NCI-H187 (cell line): ENCODE measurements at places on chromosomes 5 and 9.

DNA sequence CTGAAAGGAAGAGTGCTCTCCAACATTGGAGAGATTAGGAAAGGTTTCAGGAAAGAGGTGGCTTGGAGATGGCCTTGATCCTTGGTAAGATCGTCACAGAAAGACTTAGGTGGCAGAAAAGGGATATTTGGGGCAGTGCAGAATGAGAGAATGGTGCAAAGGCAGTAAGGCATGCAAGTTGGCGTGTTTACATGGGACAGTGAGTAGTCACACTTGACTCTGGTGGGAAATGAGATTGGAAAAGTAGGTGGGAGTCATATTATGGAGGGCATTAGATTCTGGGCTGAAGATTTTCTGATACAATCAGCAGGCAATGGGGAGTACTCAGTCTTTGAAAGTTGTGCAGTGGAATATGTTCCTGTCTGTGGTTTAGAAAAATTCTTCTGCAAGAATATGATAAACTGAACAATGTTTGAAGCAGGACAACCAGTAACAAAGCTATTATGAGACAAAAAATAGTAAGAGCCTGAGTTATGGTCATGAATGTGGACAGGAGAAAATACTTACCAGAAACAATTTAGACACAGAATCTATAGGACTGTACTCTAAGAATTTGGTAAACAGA is 76.2 kb upstream of the ANKRD55 start:
- no peak for DNase-seq

GRCh38 chr9:93127395-93127911 is 6.6 kb downstream of the NINJ1 start:
- no peak for DNase-seq

DNA sequence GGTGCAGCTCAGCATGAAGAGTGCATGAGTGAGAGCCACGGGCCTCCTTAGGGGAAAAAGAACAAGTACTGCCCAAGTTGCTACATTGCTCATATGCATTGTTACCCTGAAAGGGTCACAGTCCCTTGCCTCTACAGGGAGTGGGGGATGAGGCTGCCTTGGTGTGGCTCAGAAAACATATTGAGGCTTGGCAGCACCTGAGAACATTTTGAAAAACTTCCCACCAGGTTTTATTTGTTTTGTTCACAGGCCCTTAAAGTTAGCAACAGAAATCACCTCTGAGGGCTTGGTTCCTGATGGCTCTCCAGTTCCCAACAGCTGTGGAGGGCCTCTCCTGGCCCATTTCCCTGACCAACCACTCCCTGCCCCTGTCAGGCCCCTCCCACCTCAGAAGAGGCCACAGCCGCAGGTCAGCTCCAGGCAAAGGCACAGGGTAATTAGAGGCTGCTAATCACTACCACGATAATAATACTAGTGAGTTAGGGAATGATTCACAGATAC is 90.7 kb upstream of the ADRA1B start:
- no peak for DNase-seq

DNA sequence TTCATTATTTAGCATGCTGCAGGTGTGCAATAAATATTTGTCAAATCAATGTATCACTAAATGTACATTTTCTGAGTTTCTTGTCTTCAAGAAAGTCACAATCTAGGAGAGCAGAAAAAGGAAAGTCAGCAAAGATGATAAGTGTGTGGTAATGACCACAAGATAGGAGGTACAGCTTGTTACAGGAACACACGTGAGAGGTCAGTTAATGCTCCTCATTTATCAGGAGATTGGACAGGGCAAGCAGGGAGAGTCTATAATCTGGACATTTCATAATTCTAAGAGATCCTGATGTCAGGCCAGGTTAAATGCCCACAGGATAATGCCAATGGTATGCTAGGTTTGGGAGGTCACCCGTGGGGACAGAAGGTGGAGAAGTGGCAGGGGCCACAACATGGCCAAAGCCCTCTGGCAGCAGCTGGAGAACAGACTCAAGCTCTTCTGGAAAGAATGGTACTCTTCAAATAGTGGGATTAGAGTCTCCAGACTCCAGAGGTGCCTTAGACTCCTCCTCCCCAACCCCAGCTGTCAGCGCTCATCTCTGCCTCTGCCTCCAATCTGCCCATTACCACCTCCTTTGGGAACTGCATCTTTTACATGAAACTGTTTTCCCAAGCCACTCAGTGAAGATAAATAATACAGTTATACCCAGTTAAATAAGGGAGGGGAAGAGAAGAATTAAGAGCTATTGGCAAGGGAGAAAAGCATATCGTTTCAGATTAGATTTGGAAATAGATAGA is 114.3 kb downstream of the ASTN2 start:
- DNase-seq = no peak

DNA sequence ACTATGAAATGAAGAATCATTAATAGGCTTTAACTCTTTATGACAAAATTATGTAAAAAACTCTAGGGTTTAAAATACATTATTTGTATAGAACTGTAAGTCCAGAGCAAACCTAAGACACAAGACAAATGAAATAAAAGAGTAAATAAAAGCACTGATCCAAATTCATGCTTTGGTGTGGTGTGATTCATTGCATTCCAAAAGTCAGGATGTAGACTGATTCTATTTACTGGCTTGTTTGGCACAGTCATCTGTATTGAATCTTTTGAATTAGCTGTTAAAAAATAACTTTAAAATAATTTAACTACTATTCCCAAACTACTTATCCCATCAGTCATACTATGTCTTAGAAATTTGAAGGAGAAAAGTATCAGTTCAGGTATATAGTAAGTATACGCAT is 31.1 kb downstream of the IL4 start:
- DNase-seq = no peak

GRCh38 chr5:10731913-10732312 is 29.1 kb downstream of the DAP start:
- no peak for DNase-seq

- DNase-seq = no peak
Measured at GRCh38 chr9:120464176-120464886, 115.6 kb downstream of the CDK5RAP2 start.

DNA sequence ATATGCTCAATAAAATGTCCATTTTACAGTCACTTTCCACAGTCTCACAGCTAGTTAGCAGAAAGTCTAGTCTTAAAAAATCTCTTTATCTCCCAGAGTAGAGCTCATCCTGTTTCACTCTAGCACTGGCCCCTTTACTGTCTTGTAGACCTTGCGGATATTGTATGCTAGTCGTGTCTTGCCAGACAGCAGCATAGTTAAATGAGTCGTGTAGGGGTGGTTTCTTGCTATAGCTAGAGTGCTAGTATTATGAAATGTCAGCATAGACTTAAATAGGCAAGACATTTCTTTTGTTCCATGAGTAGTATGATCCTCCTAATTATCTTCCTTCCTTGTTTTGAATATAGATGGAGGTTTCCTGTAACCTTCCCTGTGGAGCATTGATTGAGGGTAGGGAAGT is 77.4 kb downstream of the C7 start:
- no peak for DNase-seq

GRCh38 chr9:6007058-6007769 is 8.2 kb downstream of the RANBP6 start:
- DNase-seq = no peak

GRCh38 chr5:31954091-31954490 is 220.0 kb downstream of the GOLPH3 start:
- no peak for DNase-seq

DNA sequence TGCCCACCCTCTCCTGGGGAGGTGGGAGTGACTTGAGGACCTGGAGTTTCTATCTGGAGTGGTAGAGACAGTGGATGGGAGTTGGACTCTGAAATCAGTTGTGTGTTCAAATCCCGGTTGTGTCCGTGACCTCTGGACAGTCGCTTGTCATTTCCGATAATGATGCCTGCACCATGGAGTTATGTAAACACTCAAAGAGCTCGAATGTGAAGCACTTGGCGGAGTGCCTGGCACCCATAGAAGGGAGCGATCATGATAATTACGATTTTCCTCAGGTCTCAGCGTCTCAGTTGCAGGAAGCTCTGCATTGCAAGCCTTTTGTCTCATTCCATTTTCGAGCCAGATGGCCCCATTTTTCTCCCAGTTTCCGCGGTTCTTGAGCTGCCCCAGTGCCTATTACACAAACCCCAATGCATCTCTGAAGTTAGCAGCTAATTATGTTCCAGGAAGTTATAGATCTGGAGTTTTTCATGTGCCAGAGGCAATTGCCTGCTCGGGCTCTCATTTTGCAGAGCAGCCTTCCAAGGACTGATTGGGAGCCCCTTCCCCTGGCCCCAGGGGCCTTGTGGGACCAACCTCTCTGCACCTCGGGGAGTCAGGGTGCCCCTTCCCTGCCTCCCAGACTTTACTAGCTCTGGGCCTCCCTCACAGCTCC is 175.5 kb upstream of the MVB12B start:
- DNase-seq = peak; percentile 31

DNA sequence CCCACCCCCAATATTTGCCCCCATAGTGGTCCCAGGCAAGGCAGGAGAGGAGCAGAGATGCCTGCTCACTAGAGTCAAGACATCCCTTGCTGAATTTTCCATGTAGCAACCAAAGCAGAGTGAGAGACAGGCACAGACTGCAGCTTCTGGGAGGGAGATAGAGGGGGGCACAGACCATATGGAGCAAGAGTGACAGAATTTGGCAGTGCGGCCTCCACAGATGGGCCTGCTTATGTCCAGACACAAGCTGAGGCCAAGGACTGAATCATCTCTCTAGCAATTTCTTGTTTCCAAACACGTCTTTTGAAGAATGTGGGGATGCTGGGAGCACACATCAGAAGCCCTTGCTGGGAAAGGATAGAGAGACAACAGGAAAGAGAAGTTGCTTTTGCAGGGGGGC is 53.0 kb upstream of the ALDH1B1 start:
- no peak for DNase-seq

GRCh38 chr5:87877495-87877894 is 391.1 kb downstream of the TMEM161B start:
- DNase-seq = no peak

DNA sequence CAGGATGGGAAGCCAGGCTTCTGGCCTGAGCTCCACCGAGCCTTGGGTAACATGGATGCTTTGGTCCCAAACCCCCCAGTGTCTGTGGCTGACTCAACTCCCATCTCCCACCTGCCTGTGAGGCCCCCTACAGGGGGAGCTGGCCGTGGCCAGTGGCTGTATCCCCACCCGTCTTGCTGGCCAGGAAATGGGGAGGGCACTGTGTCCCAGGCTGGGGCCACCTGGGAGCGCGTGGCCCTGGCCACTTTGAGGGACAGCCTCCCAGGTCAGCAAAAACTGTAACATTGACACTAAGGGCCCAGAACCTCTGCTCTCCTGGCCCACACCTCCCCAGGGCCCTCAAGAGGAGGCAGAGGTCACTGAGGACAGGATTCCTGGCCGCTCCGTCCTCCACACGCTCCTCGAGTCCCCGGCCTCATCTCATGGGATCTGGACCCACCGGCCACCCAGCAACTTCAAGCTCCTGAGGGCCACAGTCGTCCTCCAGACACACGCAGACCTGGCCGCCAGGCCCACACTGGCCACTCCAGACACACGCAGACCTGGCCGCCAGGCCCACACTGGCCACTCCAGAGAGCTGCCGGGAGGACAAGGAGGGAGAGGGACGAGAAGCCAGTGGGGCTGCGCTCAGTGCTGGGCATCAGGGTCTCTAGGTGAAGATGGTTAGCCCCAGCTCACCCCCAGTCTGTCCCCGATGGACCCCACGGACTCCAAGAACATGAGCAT is 44.2 kb downstream of the DBH start:
- no peak for DNase-seq

DNA sequence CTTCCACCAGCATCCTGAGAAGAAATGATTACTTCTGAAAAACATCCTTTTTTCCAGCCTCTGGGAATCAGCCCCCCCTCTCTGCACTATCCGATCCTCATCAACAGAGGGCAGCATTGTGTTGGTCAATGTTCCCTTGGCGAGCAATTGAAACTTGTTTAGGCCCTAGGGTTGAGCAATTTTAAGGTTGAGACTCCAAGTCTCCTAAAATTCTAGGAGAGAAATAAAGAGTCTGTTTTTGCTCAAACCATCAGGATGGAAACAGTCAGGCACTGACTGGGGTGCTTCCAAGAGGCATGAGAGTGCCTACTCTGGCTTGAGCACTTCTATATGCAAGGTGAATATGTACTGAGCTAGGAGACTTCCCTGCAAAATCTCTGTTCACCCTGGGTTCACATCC is 12.4 kb upstream of the CYFIP2 start:
- DNase-seq = peak; percentile 6
